Thymus (tissue), 14 donors: ENCODE measurements at places on chromosomes 3 and 15. TPM values are rescaled to one million over a fixed set of nuclear protein-coding genes. Genes with fewer than 3 reads are reported as not detected.

Gene CATSPER2
- 4.9 TPM for polyA plus RNA-seq

Gene RGMA
- polyA plus RNA-seq: 5.7 TPM

Gene CHRNA7
- 1.1 TPM for polyA plus RNA-seq

Gene CACNA2D2
- 1.5 TPM for polyA plus RNA-seq

Gene TRIM71
- polyA plus RNA-seq: 0.09 TPM

Gene ZMYND10
- 5.5 TPM for polyA plus RNA-seq

Gene SLCO2A1
- 3.9 TPM for polyA plus RNA-seq

Gene KCNH8
- 0.80 TPM for polyA plus RNA-seq

Gene TJP1
- polyA plus RNA-seq: 11.5 TPM

Gene NT5DC2
- 11.2 TPM for polyA plus RNA-seq

DNA sequence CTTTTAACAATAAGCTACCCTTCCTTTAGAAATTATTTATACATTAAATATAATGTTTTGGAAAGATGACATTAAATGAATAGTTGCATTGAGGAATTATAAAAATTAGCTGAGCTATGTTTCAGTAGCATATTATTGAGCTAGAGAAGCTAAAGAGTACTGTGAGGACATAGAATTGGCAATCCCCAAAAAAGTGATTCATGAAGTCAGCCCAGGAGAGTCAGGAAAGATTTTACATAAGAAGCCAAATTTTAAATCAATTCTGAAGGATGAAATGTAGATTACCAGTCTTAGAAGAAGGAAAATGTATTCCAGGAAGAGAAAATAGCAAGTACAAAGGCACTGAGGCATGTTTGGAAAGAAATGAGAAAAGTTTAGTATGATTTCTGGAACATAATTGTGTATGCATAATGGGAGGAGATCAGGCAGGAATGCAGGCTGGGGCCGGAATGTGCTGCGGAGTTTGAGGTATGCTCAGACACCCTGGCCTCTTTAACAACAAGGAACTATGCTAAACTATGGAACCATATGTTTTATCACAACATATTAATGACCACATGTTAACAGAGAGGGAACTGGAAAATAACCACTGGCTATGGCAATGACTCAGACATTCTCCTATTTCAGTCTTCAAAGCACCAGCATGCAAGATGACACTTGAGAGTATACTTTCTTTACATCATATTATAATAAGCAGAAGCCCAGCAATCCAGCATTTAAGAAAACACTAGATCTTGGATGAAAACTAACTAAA, 103.3 kb upstream of the COL8A1 start:
- no peak for DNase-seq

- no peak for DNase-seq
Observed at GRCh38 chr3:115549071-115549470, 74.2 kb upstream of the GAP43 start.

DNA sequence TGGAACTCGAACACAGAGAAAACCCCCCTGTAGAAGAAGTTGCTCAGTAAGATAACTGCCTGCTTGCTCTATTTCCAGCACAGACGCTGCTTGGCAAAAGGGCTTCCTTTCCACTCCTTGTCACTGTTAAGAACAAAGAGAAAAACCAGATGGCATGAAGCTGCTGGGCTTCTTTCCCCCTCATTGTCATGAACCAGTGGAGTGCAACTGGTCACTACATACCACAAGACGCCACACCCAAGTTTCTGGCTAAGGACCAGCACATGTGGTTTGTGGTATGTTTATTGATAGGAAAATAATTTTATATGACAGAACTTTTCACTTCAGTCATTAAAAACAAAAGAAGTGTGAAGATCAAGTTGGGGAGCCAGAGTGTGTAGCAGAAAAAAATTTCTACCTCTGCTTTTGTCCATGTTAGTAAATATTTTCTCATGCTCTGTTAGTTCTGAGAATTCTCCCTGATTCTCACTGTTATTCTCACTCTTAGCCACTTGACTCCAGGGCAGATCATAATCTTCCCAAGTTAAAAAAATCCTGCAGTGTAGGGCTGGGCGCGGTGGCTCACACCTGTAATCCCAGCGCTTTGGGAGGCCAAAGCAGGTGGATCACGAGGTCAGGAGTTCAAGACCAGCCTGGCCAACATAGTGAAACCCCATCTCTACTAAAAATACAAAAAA, 37.9 kb downstream of the CLK3 start:
- no peak for DNase-seq

DNA sequence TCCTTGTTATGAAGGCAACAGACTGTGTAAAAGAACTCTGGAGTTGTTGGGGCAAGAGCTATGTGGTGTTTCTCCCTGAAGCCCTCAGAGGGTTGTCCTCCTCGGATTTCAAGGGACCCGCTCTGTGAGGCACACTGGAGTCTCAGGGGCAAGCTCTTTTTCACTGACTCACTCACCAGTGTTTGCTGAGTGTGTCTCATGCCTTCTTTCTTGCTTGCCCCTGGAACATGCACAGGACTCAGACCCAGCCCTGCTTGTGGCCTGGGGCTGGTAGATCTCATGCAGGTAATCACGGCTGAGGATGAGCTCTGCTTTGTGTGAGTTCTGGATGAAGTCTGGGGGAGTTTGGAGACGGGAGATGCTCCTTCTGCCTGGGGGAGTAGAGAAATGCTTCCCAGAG, 93.7 kb downstream of the CACNA1D start:
- no peak for DNase-seq

GRCh38 chr15:63598473-63599400, 1.6 kb downstream of the FBXL22 start:
- DNase-seq: no peak

GRCh38 chr15:62739507-62739906, 303.0 kb upstream of the TPM1 start:
- no peak for DNase-seq

DNA sequence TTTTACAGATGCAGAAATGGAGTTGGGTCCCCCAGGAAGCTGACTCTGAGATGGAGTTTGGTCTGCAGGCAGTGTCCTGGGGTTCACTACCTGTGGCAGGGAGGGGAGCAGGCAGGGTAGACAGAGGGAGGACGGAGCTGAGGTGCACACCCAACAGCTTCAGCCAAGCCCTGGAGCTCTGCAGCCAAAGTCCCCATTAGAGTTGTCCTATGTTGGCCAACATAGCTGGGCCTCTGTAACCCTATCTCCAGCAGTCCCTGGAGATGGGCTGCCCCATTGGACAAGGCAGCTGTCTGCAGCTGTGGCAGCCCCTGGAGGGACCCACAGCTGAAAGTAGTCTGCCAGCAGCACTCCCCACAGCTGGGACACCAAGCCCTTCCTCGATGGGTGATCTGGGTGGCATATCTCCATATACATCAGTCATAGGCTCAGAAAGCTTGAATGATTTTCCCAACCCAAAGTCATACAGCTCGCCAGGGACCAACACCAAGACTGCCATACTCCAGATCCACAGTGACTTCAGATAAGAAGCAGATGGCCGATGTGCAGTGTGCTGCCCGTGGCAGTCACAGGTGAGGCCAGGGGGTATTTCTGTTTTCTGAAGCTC, 31.9 kb downstream of the STARD5 start:
- DNase-seq: no peak

DNA sequence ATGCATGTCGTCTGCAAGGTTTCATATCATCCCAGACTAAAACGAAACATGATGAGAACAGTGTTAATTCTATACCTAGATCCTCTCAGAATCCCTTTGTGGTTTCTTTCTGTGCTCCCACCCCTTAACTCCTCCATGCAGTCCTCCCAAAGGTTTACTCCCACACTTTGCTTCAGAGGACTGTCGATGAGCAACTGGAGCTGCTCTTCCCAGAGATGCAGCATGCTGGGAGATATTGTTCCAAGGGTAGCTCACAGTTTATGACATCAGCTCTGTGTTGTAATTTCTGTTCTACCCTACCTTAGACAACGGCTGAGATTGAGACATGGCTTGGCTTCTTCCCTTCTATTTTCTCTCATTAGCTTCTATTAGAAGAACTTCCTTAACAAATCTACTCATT, 313.0 kb upstream of the COL8A1 start:
- DNase-seq: no peak

- DNase-seq: no peak
Observed at GRCh38 chr3:192986379-192986778, 68.7 kb upstream of the MB21D2 start.

DNA sequence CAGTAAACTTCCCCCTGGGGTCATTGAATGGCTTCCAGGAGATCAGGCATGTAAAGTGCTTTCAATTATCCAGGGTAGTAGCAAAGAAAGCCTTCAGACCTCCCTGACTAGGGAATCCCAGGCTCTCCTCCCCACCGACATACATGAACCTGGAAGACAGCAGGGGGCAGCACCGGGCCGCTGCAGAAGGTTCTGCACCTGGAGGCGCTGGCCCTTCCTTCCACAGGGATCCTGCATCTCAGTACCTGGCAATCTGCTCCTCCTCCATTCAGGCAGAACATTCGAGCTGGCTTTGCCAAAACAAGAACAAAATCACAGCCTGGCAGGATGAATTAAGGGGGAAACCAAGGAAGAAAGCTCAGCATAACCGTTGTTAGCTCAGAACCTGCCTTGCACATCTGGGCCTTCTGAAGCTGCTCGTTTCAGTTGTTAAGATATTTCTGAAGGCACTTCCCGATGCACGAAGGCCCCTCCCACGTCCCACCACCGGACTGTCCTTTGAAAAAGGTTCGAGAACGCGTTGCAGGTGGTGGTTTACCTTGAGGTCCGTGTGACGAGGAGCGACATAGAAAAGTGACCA, 237.7 kb downstream of the SLCO3A1 start:
- no peak for DNase-seq

DNA sequence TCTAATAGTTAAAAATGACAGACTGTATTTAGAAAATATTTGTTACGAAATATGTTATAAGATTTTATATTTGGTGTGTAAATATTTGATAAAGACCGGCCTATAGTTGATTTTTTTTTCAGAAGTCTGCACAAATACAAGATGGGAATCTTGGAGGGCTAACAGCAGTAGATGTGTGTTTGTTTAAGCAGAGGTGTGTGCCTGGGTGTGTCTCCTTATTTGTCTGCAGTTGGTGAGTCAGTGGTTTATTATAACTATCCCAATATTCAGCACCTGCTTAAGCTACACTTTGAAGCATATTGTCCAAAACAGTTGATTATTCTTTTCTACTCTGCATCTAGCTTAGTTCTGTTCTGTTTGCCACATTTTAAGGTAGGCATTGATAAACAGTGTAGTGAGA, 12.4 kb downstream of the GLCE start:
- no peak for DNase-seq

DNA sequence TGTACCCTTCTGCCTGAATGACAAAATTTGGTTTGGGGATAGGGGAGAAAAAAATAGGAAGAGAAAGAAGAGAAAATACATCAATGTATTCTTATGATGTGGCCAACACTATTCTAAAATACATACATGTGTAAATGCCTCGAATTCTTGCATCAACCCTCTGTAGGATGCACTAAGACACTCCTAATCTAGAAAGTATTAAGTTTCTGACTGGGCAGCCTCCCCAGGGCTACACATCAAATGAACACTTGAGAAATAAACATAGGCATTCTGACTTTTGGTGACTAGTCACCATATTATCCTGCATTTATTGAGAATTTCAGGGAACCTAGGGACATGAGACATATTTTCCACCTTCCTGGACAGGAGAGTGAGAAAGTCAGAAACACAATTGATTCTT, 109.2 kb downstream of the CPNE4 start:
- no peak for DNase-seq

DNA sequence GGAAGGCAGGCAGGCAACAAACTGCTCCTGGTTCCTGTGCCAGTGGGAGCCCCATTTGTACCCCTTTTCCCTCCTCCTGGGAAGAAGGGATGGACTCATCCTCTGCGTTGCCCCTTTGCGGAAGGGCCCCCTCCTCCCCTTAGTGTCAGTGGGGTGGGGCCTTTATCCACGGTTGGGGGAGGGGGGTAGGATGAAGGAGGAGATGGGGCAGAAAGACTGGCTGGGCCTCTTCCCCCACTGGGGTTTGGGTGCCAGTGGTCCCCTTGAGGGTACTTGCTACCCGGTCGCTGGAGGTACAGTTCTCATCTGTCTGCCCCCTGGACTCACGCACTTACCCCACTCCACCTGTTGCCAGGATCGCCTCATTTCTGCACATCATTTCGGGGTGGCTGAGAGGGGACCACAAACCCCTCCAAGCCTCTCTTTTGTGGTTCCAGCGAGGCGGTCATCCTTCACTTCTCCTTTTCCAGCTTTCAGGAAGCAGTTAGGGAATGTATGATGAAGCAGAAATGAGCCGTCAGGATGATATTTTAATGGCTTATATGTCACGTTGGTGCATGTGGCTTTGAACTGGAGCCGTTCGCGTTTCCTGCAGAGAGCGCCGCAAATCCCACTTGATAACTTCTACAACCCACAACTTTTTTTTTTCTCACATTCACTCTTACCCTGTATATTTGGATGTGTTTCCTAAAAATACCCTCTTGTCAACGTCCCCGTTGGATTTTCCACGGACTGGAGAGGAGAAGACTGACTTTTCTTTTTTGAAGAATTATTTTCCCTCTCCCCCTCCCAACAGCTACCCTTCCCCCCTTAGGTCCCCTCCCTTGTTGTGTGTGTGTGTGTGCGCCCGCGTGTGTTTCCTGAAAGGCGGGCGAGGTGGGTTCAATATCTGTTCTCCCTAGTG, at the start of gene ZIC4:
Gene ZIC4, minus strand, starts transcription at position 516 of the 904 bp plus-strand sequence. CDS start 3,746 bp downstream, outside the sequence.
- no peak for DNase-seq

DNA sequence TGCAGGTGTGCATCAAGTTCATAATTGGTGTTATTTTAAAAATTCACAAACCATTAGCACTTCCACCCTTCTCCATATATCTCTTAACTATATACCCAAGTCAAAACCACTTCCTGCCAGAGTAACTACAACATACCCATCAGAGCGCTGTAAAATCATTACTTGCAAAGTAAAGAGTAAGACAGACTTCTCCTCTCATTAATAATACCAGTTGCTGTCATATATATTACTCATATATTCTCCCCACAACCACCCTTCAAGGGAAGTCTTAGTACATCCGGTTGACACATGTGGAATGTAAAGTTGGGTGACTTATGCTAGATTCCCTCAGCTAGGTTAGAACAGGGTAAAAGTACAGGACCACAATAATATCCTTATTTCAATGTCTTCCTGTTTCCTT, 5.6 kb downstream of the TERC start:
- DNase-seq: no peak

DNA sequence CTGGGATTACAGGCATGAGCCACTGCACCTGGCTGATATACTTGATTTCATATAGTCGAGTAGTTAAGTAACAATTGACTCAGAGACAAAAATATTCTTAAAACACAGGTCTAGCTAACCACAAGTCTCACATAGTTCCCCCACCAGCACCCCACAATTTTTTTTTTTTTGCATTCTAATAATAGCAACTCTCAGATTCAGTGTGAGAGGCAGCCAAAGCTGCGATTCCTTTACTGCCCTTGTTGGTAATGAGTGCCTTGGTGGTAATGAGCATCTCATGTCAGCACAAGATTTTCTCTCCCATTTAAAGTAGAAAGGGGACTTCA, 72.5 kb downstream of the WWTR1 start:
- DNase-seq: no peak

GRCh38 chr15:80436511-80437307, 32.5 kb downstream of the ARNT2 start:
- DNase-seq: no peak

DNA sequence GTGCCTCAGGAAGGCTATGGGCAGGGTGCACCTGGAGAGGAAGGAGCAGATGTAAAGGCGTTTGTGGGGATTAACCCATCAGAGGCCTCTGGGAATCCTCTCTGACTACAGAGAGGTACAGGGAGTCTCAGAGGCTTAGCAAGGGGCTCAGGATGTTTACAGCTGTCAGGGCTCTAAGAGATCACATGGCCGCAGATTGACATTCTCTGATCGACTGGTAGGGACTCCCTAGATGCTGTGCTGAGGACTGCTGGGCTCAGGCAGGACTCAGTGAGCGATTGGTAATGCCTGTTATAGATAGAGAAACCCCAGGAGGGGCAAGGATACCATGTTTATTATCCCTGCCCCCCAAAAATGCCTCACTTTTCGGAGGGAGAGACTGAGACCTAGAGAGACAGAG, 103.5 kb downstream of the CORO2B start:
- no peak for DNase-seq

- no peak for DNase-seq
Observed at GRCh38 chr15:69812861-69813261, 284.9 kb downstream of the TLE3 start.
